ENCODE measurements at places on chromosomes 2 and 18. TPM values are rescaled to one million over a fixed set of nuclear protein-coding genes. Genes with fewer than 3 reads are reported as not detected.
A peak's percentile ranks its signal among the peaks of the same experiment; 100 is the strongest.

The PFN4 gene
- polyA plus RNA-seq = 1.7 TPM

The ROCK1 gene
- polyA plus RNA-seq = 34.6 TPM

The SCG2 gene
- not detected for polyA plus RNA-seq

The DYSF gene
- polyA plus RNA-seq = 185 TPM

The TXNDC2 gene
- polyA plus RNA-seq = 0.12 TPM

The CKAP2L gene
- polyA plus RNA-seq = 7.5 TPM

The CABLES1 gene
- 7.2 TPM for polyA plus RNA-seq

The NEU2 gene
- not detected for polyA plus RNA-seq

The SERPINB7 gene
- 0.35 TPM for polyA plus RNA-seq

The CXCR1 gene
- not detected for polyA plus RNA-seq

The GREB1L gene
- polyA plus RNA-seq = 7.9 TPM

The DSG1 gene
- 0.88 TPM for polyA plus RNA-seq

GRCh38 chr2:54052825-54053718, 62.3 kb upstream of the ACYP2 start:
- DNase-seq = no peak

DNA sequence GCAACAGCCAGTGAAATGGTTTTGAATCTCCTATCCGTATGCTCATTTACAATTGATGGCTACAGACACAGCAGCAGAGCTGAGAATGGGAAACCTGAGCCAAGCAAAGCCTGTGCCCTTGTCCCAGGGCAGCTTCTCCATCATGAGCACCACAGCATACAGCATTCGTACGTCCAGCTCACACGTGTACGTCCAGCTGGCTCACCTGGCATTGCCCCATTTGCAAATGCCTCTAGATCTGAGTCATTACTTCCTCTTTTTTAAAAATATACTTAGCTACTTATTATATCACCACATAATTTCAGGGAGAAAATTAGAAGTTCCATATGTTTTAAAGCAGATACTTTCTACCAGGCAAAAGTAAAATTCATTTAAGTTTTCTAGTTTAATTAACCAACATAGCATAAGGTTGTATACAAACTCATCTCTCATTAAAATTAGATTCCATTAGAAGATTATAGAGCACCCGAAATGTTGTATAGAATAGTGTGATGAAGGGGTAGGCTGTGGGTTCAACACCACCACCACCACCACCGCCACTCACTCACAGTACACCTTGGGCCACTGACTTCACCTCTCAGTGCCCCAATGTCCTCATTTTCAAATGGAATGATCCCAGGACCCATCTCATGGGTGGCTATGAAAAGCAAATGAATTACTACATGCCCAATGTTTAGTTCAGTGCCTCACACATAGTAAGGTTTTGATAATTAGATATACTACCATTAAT, 31.4 kb upstream of the TMEM177 start:
- no peak for DNase-seq

DNA sequence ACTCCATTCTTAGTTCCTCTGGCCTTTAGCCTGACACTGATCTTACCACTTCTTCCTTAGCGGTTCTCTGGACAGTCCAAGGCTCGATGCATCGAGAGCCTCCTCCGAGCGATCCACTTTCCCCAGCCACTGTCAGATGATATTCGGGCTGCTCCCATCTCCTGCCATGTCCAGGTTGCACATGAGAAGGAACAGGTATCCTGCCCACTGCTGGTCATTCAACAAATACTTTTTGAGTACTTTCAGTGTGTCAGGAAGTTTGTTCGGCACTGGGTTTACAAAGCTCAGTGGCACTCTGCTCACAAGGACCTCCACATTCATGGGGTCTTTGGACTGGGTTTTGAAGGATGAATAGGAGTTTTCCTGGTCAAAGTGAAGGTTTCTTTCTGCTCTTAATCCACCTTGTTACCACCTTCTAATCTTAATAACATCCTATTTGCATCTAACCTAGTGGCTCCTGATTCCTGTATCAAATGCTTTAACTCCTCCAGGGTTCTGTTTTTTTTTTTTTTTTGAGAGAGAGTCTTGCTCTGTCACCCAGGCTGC, 25.8 kb downstream of the GCKR start:
- DNase-seq = no peak

DNA sequence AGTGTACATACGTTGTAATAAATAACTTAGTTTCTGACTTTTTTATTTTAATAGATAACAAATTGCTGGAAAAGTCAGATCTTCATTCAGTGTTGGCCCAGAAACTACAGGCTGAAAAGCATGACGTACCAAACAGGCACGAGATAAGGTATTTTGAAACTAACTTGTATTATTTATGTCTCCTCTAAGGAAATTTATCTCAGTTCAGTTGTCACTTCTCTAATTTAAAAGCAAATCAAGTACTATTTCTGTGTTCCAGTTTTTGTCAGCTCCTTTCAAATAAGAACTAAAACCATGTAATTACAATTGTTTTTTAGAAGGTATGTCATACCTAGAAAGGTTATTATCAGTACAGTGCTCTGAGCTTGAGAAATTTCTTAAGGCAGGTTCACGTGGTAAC, 4.6 kb downstream of the ATG16L1 start:
- DNase-seq = no peak

GRCh38 chr18:44589693-44590355, 90.9 kb upstream of the SETBP1 start:
- peak; percentile 24 for DNase-seq

DNA sequence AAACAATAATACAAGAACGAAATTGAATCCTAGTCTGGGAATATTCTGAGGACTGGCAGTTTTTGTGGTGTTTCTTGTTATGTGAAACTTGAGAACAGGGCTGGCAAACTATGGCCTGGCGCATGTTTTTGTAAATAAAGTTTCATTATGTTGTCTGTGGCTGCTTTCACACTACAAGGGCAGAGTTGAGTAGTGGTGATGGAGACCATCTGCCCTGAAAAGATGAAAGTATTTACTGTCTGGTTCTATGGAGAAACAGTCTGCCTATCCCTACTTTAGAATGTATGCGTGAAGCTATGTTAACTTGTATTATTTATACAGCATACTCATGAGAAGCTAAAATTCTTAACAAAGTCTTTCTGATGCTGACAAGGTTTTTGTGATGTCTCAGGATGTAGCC, 351.9 kb downstream of the LRRTM1 start:
- DNase-seq = no peak

- no peak for DNase-seq
Observed at GRCh38 chr2:112144966-112145365, 6.8 kb downstream of the FBLN7 start.

DNA sequence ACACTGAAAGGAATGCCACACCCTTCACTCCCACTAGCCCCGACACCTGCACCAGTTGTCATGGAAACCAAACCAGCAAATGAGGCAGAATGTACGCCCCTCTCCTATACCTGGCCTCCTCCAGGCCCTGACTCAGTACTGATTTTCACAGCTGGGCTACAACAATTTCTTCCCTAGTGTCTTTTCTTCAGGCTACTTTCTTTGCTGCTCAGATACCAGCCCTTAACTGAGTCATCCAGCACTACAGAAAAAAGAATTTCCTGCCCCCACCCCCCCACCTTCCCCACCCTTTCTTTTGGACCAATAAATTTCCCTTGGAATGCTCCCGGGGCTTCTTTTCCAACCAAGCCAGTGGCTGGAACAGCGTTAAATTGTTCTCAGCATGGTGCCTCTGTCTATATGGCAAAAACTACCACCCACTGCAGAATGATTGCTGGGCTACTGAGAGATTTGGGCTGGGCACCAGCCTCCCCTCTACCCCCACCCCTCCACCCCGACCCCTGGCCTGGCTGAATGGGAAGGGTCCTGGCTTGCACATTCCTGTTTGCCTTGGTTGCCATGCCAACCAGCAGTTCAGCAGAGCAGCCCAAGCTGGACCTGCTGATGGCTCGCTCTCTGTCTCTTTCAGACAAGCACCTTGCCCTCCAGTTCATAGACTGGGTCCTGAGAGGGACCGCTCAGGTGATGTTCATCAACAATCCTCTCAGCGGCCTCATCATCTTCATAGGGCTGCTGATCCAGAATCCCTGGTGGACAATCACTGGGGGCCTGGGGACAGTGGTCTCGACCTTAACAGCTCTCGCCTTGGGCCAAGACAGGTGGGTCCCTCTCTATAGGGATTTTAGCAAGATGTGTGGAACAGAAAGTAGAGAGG, 11.3 kb downstream of the SLC14A2 start:
- DNase-seq = no peak

DNA sequence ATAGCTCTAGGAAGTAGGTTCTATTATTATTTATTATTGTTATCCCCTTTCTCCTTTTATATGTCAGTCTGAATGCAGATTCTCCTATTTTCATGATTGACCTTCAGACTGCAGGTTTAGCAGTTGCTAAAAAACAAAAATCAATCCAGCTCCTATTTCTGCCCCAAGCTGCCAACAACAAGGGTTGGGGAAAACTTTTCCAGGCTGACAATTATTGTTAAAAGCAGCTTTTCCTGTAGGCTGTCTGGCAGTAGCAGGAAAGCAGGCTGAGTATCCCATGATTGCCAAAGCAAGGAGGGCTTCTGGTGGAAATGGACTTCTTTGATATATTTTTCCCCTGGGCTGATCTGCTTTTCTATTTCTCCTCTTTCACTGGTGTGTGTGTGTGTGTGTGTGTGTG, 78.0 kb upstream of the CTLA4 start:
- DNase-seq = no peak

- DNase-seq = no peak
Observed at GRCh38 chr18:44700652-44701051, 20.0 kb downstream of the SETBP1 start.

- no peak for DNase-seq
Observed at GRCh38 chr2:25972049-25972823, 10.1 kb downstream of the KIF3C start.

GRCh38 chr2:123839326-123839725, 185.8 kb upstream of the CNTNAP5 start:
- no peak for DNase-seq

- DNase-seq = no peak
Observed at GRCh38 chr18:9743200-9744016, 35.3 kb downstream of the RAB31 start.

GRCh38 chr2:69185807-69186206, 172.8 kb downstream of the ANTXR1 start:
- no peak for DNase-seq

DNA sequence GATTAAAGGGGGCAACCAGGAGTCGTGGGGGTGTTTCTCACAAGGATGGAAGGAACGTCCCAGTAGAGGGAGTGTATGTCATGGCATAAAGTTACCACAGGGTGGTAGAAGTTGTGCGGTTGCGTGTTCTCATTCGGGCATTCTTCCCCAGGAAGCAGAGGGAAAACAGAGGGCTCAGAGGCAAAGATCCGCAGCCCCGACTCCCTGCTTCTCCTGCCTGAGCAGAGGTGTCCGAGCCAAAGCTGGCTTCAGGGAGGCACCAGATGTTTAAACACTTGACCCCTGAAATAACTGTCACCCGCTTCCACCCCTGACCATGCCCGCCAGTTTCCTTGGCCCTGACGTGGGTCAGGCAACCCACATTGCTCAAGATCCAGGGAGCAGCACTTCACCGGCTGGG, 83.7 kb downstream of the EN1 start:
- DNase-seq = no peak

GRCh38 chr2:21761361-21761760, 637.6 kb downstream of the TDRD15 start:
- no peak for DNase-seq

DNA sequence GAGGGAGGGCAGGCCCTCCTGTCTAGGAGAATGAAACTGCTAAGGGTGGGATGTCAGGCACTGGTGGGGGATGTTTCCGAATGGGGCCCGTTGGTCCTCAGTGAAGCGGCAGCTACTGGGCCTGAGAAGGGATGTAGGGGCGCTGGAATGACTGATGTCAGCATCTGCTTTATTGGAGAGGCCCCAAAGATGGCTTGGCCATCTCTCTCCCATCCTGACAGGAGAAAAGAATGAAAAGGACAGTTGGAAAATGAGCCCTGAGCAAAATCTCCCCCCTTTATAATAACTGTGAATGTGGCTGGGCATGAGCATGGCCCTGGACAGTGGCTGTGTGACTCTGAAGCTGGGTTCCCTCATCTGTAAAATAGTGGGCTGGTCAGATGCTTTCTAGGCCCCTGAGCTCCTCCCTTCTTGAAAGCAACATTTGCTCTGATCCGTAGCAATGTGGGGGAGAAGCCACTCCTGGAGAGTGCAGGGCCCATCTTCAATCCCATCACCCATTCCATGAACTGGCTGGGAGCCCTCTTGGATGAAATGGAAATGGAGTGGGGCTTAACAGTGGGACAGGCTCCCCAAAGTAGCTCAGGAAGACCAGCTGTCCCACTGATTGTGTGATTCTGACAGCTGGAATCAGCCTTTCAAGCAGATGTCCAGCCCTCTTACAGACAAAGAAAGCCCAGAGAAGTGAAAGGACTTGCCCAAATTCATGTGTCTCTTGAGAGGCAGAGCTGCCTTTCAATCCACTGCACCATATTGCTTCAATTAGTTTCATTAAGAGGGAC, 232.7 kb upstream of the SMAD2 start:
- peak; percentile 38 for DNase-seq

DNA sequence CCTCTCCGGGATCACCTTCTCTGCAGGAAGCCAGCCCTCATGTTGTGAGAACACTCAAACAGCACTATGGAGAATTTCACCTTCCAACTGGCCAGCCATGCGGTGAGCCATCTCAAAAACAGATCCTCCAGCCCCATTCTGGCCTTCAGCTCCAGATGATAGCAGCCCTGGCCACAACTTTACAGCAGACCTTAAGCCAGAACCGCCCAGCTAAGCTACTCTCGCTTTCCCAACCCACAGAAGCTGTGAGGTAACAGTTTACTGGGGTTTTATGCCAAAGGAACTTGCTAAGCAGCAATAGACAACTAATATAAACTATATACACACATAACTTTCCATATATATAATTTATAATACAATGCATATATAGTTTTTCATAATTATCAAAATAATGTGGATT, 11.6 kb upstream of the PTPN4 start:
- no peak for DNase-seq

GRCh38 chr2:222964376-222965031, 87.5 kb upstream of the KCNE4 start:
- no peak for DNase-seq

- no peak for DNase-seq
Observed at GRCh38 chr18:41617647-41618046, 337.4 kb upstream of the PIK3C3 start.

GRCh38 chr2:177640423-177640822, 247.8 kb downstream of the AGPS start:
- DNase-seq = no peak

DNA sequence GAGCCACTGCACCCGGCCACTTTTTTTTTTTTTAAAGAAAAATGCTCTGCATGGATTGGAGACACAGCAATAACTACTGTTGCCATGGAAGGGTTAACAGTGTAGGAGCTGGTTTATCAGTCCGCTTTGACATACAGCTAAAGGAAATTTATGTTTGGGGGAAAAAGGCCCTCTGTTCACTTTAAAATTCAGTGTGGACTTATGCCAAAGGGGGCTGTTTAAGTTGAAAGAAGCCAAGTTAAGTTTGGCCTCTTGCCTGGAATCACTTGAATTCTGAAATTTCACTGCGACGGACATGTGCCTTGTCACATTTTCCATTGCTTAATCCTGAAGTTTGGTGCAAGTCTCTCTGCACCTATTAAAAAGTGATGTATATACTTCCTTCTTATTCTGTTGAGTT, 3.1 kb downstream of the KCNE4 start:
- DNase-seq = peak; percentile 93

Data from hindlimb muscle (tissue), 1 donor.